ENCODE measurements at places on chromosomes 3 and 15. TPM values are rescaled to one million over a fixed set of nuclear protein-coding genes. Genes with fewer than 3 reads are reported as not detected.

GRCh38 chr3:128287216-128287615, 133.9 kb downstream of the EEFSEC start:
- DNase-seq, result no peak

Gene BOC
- total RNA-seq, result 64.3 TPM

DNA sequence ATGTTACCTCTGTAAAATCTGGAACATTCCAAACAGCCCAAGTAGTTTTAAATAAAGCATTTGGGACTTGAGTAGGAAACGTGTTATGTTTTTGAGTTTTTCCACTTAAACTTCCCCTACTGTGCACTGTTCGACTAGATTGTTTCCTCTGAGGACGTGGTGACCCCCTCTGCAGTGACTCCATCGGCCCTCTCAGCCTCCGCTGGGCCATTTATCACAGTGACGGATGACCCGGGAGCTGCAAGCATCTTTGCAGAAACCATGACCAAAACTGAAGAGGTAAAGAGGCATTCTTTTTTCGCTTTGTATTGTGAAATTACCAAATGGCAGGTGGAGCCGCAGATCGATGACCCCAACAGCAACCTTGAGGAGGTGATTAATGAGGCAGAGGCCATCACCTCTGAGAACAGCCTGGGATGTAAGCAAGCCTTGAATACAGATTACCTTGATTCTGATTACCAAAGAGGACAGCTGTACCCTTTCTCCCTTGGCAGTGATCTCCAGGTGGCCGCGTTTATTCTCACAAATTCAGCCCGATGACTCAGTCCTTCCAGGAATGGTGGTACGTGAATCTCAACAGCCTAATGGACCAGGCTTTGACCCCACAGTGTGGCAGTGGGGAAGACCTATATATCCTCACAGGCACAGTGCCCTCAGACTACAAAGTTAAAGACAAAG, 79.1 kb upstream of the FAN1 start:
- no peak for DNase-seq

- DNase-seq, result no peak
Observed at GRCh38 chr3:194573680-194574437, 59.4 kb downstream of the TMEM44 start.

DNA sequence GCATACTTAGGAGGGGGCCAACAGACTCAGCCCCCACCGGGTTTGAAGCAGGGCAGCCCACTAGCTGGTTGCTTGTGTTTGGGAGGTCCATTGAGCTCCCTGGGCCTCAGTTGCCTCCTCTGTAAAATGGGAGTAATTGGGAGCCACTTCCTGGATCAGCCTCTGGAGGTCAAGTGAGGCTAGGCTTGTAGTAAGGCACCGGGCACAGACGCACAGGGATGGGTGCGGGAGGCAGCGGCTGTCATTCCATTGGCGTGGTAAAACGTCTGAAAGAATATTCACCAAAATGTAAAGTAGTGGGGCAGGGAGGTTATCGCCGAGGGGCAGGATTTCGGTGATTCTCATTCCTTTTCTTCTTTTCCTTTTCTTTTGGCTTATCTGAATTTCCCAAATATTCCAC, 64.6 kb downstream of the TLE3 start:
- DNase-seq, result no peak

GRCh38 chr3:123332124-123332641, 116.7 kb downstream of the ADCY5 start:
- no peak for DNase-seq

All from omental fat pad (tissue), 4 donors.